ENCODE measurements at places on chromosomes 6 and 20.

DNA sequence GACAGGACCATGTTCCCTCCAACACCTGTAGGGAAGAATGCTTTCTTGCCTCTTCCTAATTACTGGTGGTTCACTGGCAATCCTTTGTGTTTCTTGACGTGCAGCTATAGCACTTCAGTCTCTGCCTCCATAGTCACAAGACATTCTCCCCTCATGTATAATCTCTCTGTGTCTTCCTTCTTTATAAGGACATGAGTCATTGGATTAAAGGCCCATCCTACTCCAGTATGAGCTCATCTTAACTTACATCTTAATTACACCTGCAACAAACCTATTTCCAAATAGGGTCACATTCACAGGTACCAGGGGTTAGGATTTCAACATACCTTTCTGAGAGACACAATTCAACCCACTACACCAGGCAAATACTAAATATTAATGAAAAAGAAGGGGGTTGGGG, 213.6 kb downstream of the RNGTT start:
- no peak for DNase-seq

GRCh38 chr6:151765444-151765886, 42.0 kb upstream of the ESR1 start:
- DNase-seq = peak; percentile 36

DNA sequence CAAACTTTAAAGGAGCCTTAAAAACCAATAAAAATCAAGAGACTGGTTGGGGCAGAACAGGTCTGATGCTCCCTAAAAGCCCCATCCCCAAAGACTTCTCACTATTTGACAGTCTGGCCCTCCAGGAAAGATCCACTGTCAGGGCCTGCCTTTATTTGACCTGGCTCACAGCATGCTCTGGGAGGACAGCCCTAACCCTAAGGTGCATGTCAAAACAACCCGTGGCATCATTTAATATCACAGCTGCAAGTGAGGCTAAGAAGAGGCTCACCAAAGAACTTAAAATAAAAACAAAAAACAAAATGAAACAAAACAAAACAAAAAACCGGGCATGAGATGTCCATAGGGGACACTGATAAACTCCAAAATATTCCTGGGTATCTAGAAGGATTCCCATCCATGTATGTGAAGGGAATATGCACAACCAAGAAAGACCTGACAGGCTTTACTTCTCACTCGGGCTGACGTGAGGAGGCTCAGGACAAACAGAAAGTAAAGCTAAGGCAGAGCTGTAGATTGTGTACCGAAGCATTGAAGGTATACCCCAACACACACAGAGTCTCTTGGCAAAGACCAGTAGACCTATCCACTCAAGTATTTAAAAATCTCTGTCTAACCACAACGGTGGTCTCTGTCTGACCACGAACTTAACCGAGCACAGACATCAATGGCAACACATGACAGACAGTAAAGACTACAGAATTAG, 57.3 kb downstream of the AHI1 start:
- DNase-seq = no peak

GRCh38 chr6:137800762-137801161, 66.3 kb upstream of the TNFAIP3 start:
- DNase-seq = no peak

GRCh38 chr6:33171016-33171879, 21.0 kb downstream of the COL11A2 start:
- DNase-seq = no peak

- no peak for DNase-seq
These were observed 19.3 kb upstream of the SLCO4A1 start for GRCh38 chr20:62622877-62623487.

- DNase-seq = no peak
These were observed 5.3 kb downstream of the ARHGAP18 start for GRCh38 chr6:129704708-129705107.

- no peak for DNase-seq
These were observed 16.2 kb downstream of the ARHGAP40 start for GRCh38 chr20:38617830-38618196.

GRCh38 chr6:38518511-38519304, 121.0 kb downstream of the BTBD9 start:
- no peak for DNase-seq

GRCh38 chr20:2890742-2891141, 17.5 kb downstream of the PTPRA start:
- no peak for DNase-seq

GRCh38 chr6:142886431-142887170, 58.4 kb downstream of the HIVEP2 start:
- DNase-seq = no peak

DNA sequence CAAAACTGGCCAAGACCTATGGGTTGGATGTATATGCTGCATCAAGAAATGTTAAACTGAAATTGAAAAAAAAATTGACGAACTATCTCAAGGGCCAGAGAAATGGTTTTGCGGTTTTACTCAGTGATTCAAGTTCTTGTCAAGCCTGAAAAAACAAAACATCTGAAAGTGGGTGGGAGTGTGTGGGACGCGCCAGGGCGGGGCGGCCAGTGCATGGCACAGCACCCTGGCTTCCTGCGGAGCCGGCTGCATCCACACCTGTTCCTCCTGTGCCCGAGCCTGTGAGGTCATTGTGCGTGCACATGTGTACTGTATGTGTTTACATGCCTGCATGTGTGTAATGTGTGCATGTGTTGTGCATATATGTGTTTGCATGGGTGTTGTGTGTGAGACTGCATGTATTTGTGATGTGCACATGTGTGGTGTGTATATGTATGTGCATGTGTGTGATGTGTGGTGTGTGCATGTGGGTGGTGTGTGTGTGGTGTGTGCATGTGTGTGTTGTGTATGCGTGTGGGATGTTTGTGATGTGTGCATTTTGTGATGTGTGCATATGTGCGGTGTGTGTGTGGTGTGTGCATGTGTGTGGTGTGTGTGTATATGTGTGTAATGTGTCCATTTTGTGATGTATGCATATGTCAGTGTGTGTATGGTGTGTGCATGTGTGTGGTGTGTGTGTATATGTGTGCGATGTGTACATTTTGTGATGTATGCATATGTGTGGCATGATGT, 59.8 kb downstream of the CDH4 start:
- no peak for DNase-seq

DNA sequence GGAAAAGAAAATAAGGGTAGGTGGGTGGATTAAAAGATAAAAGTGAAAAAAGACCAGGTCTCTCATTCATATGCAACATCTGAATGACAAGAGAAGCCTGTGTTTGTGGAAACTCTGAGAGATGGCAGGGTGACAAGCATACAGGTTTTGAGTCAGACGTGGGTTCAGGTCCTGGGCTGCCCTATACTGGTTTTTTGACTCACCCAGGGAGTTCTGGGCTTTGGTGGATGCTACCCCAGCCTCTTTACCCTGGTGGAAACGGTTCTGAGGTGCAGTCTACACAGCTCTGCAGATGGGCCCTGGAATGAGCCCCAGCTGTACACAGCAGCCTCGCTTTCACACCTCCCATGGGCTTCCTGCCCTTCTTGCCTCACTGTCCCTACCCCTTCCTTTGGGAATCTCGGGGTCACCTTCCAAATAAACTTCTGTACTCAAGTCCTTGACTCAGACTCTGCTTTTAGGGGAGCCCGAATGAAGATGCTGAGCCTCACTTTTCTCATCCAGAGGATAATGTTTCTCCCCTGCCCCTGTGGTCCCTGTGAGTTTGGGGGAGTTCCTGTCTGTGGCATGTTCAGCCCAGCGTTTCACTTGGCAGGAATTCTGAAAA, 77.7 kb upstream of the CLDN20 start:
- no peak for DNase-seq

DNA sequence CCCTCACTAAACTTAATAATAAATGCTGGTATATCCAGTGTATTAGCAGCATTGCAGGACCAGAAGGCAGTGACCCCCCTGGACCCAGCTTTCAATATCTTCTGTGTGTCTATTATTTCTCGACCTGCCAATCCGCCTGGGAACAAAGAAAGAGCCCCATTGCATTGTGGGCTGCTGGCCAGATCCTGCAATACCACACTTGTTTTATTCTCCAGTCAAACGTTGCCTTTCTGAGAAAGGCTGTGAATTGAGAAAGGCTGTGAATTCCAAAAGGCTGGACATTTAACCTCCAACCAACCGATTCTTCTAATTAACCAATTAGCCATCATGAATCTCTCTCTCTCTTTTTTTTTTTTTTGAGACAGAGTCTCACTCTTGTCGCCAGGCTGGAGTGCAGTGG, 1.5 kb upstream of the MTO1 start:
- peak; percentile 19 for DNase-seq

- no peak for DNase-seq
These were observed 71.6 kb downstream of the STK35 start for GRCh38 chr20:2173186-2173585.

- no peak for DNase-seq
These were observed 654.8 kb downstream of the UTRN start for GRCh38 chr6:144939921-144940320.

- no peak for DNase-seq
These were observed 27.8 kb upstream of the TTPAL start for GRCh38 chr20:44447827-44448419.

- DNase-seq = no peak
These were observed 38.0 kb downstream of the SLC9A8 start for GRCh38 chr20:49850463-49851230.

DNA sequence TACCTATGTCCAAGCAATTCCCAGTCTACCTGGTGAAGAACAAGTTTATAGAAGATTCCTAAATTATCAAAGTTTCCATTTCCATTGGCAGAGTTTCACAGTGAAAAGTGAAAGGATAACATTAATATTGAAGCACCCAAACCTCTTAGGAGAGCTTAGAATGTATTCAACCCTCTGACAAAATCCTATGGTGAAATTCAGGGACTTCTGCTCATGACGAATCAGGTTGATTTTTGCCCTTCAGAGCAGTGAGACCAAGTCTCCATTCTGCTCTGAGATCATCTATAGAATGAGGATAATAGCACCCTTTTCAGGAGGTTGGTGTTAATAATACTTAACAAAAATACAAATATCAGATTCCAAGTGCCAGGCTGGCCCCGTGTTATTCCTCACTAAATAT, 15.5 kb downstream of the SERPINB1 start:
- DNase-seq = no peak

- DNase-seq = no peak
These were observed 32.0 kb downstream of the TMEM242 start for GRCh38 chr6:157291356-157291755.

- DNase-seq = no peak
These were observed 146.0 kb downstream of the EYA2 start for GRCh38 chr20:47040506-47041125.

DNA sequence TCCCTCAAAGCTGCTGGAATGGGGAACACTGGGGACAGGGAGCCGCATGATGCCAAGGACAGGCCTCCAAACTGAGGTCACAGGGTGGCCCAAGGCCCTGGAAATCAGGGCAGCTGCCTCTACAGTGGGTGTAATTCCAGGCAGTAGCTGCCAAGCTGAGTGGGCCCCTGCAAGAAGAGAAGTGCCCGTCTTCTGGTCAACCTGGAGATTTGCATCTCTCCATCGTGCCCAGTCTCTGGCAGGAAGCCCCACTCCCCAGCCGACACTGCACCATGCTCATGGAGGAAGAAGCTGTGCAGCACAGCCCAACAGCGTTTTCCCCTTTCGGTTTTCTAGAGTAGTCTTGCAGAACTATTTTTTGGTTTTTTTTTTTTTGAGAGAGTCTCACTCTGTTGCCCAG, 2.2 kb upstream of the FAM209A start:
- no peak for DNase-seq

DNA sequence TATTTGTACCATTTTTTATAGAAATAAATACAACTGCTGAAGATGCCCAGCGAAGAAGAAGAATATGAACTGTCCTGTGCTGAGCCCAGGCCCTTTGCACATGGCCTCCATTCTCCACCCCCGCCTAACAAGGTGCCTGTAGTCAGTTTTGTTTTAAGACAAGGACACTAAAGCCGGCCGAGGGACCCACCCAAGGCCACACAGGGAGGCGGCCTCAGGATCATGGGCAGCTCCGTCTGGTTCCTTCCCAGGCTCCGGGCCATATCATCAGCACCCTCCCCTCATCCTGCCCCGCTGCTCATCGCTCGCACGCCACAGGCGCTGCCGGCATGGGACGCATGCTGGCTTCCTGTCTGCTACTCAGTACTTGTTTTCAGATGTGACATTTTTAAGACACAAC, 21.3 kb downstream of the PSMG4 start:
- peak; percentile 32 for DNase-seq

DNA sequence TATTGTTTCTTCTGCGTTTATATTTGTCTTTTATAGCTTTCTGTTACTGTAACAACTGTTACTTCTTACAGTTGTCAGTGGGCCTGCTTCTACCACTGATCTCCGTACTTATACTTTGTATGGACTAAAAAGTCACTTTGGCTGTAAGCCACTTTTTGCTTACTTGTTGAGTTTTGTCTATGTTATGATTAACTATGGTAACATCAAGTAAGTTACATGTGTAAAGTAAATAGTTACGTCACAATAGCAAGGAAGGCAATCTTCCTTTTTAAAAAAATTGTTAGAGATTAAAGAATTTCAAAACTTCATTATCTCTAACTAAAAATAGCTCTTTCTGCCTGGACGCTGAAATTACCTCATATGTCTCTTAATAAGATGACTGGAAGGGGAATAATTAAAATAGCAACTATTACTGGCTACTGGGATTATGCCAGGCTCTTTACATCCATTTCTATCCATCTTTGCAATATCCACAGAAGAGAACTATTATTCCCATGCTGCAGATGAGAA, 10.9 kb downstream of the TFB1M start:
- no peak for DNase-seq

DNA sequence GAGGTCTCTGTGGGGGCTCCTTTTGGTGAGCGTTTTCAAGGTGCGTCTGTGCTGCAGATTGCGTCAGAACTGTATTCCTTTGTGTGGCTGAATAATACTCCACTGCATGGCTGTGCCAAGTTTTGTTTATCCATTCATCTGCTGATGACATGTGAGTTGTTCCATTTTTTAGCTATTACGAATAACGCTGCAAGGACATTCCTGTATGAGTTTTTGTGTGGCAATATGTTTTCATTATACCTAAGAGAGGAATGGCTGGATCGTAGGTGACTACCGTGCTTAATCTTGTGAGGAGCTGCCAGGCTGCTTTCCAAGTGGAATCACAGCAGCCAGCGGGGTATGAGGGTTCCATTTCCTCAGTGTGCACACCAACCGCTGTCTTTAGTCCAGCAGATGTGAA, 1.1 kb upstream of the DACT2 start:
- no peak for DNase-seq

GRCh38 chr20:45833883-45834796, 541 bp downstream of the SNX21 start:
- DNase-seq = peak; percentile 84

DNA sequence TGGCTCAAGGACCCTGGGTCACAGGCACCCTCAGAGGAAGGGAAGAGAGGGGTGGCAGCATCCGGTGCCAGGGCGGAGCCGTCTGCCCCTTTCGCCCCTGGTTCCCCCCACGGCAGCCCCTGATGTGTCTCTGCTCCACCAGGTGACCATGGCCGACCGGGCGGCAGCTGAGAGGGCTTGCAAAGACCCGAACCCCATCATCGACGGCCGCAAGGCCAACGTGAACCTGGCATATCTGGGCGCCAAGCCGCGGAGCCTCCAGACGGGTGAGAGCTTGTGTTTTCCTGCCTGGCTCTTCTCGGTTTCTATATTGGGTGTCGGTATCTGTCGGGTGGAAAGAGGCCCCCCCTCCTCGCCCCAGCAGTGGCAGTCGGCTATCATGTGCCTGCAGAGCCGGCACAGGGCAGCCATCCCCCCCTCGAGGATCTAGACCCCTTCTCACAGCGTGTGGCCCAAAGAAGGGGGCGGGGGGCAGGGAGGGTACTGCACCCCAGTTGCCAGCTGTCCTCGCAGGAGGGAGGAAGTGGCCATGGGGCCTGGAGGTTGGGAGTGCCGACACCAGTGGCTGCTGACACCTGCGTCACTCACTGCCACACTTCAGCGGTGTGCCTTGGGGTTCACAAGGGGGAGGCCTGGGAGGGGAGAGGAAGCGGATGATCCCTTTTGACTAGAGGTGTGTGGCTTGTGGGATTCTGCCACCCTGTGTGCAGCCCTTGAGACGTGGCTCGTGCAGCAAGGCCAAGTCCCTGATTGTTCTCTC, 1.5 kb downstream of the RBM38 start:
- no peak for DNase-seq

Data from head of caudate nucleus (tissue), 42 donors.